Stimulated activated CD4-positive, alpha-beta T cell treated with anti-CD3 and anti-CD28 coated beads, Interleukin-1b, Interleukin-23, amount 100 ng/mL, for 1 hour (primary cell): ENCODE measurements at places on chromosomes 12 and 14.

DNA sequence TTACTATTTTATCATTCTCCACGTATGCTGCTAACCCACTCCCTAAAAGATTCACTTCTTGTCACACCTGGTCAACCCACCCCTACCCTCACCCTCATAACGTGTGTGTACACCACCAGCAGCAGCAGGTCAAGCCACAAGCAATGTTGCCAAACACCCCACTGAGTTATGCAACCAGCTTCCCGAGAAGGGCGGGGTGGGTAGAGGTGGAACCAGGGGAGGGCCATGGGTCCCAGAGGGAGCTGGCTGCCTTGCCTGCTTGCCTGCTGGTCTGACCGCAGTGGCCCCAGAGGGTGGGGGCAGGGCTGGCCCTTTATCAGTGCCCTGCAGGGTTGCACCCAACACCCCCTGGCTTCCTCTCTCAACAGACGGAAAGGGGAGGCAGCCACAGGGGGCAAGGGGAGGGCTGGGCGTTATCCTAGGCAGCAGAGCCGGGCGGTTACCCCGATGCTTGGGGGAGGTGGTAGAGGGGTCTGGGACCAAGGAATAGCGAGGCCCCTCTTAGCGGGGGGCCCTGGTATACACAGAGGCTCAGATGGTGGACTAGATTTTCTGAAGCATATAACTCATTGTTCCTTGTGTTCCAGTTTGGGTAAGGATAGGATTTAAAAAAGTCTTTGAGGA, 3.5 kb upstream of the NFE2 start:
- DNase-seq: no peak

GRCh38 chr14:82854131-82854530, 1320.5 kb upstream of the SEL1L start:
- DNase-seq: no peak

GRCh38 chr12:30587782-30588181, 107.9 kb downstream of the IPO8 start:
- no peak for DNase-seq

- no peak for DNase-seq
Measured at GRCh38 chr12:29427964-29428363, 47.0 kb upstream of the ERGIC2 start.

GRCh38 chr14:65195042-65195719, 92.9 kb upstream of the MAX start:
- DNase-seq: no peak

DNA sequence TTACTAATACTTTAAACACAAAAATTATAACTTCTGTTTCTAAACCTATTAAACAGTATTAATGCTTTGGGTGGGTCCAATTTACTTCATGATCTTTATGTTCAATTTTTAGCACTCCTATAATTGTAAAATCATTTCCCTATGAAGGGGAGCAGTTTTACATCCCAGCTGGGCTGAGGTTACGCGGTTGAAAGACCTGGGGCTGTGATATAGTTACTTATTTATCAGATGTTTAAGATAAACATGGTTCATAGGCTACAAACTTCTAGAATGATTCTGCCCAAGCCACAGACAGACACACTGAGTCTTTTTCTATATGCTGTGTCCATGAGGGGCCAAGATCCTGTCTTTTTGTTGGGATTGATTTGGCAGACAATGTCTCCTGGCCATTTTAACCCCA, 44.4 kb downstream of the DYRK2 start:
- DNase-seq: no peak

DNA sequence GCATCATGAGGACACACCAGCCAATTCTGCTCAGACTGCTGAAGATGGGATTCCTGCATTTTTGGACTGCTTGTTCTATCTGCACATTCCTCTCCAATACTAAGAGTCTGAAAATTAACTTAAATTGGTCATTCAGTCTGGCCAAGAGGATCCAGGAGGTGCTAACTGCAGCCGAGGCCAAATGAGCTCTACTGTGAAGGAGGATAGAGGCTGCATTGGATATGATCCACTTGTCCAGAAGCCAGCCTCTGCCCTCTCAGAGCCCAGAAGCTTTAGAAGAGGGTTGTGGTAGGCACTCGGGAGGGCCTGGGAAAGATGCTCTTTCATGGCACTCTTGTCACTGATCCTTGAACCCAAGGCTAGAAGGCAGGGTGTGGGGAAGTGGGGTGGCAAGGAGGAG, 37.1 kb upstream of the PLEK2 start:
- DNase-seq: no peak

GRCh38 chr14:102487204-102487577, 22.4 kb downstream of the ANKRD9 start:
- no peak for DNase-seq

DNA sequence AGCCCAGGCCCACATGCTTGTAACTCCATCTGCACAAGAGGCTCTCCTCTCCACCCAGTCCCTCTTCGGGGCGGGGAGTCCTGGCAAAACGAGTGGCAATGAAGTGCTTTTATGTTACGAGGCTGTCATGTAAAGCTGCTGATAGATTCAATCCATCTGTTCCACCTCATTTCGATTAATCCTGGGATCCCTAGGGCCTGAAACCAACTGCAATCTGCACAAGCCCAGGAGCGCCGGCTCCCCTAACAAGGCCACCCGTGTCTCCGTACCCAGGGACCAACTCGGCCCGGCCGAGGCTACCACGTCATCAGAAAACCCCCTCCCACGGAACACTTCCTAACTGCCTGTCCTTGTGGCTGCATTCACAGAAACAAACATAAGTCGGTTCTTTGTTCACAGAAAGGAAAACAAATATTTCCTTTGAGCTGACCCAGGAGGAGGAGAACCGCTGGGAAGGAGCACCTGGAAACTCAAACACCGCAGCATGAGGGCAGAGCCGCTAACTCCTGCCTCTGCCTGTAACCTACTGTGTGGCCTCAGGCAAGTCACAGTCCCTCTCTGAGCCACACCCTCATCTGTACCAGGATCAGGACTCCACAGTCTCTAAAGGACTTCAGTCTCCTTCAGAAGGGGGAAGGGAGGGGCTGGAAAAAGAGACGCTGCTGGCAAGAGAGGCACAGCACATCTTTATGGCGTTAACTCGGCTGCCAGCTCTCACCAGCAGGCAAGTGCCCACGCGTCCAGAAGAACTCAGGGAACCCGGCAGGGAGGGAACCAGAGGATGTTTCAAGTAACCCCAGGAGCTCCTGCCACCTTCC, 47.8 kb downstream of the CCDC88C start:
- no peak for DNase-seq

DNA sequence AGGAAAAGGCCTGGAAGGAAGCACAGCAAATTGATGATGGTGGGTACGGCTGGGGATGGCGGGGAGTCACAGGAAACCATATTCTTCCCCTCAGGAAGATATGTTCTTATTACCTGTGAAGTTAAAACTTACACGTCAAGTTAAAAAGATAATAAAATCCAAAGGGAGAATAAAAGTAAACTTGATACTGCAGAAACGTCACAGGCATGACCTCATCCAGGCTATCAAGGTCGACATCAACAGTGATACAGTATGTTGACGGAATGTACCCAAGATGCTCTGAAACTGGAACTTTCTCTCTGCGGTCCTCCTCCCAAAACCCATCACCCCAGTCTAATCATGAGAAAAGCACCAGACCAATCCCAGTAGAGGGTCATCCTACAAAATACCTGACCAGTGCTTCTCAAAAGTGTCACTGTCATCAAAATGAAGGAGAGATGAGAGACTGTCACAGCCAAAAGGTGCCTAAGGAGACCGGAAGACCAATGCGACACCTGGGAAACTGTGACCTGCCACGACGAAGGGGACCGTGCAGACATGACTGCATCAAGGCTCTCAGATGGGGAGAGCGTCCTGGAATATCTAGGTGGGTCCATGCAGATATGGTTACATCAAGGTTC, 74.6 kb downstream of the SCARB1 start:
- no peak for DNase-seq

DNA sequence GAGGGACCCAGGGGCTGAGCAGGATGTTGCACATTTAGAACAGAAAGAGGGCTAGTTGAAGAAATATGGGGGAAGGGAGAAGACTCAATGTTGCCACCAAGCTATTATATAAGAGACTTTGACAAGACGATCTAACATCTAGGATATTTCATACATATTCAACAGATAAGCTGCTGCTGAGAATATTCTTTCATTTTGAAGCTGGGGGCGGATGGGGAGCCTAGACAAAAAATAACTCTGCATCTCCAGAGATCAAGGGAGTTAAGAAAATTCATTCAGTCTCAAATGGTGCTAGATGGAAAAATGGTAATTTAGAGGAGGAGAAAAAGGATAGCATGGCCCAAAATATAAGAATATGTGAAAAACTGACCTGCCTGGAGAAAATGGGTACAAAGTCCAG, 415.6 kb downstream of the MDGA2 start:
- DNase-seq: no peak

DNA sequence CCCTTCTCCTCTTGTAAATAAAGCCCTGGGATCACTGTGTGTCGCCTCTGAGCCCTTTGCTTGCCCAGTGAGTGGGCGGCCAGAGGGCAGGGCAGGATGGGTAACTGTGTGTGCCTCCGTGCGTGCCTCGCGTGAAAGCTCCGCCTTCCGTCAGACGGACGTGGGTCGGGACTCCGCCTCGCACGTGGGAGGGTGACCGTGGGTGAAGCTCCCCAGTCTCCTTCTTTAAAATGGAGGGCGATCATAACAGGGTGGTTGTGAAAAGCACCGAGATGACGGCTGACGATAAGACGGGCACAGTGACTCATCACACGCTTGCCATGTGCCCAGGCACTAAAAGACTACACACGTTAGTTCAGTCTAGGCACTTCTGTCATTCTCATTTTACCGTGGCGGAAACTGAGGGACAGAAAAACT, 9.2 kb downstream of the PHB2 start:
- DNase-seq: peak; percentile 90

DNA sequence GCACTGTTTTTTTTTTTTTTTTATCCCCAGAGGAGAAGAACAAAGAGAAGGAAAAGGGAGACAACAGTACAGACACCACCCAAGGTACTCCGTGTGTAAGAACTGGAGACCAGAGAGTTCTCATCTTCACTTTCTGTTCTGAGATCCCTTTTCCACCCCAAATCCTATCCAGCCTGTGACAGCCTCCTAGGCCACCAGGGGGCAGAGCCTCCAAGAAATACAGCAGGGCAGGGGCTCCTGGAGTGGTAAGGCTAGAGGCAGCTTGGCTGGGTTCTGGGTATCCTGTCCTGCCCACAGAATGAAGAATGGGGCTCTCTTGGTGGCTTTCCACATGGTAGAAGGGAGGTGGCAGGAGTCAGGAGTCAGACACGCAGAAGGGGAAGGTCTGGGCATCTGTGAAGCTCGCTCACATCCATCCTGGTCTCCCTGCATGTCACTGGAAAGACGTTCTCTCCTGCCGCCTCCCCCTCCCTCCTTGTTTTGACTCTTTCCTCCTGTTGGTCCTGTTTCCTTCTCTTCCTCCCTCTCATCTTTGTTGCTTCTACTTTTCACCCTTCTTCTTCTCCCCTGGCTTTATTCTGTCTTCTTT, 12.0 kb downstream of the CLSTN3 start:
- DNase-seq: peak; percentile 30

DNA sequence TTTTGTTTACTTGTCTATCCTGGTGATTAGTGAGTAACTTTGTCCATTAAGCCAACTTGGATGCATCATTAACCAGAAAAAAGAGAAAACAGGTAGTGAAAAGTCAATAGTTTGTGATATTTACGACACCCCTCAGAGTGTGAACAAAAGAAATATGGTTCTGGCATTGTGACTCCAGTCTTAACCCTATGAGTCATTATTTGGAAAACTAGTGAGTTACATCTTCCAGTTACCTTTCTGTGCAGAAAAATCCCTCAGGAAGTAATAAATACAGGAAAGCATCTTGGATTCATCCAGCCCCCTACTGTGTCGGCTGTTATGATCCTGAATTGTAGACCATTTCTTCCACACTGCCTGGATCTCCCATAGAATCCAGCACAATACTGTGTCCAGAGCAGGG, 379.1 kb downstream of the GALC start:
- DNase-seq: no peak

DNA sequence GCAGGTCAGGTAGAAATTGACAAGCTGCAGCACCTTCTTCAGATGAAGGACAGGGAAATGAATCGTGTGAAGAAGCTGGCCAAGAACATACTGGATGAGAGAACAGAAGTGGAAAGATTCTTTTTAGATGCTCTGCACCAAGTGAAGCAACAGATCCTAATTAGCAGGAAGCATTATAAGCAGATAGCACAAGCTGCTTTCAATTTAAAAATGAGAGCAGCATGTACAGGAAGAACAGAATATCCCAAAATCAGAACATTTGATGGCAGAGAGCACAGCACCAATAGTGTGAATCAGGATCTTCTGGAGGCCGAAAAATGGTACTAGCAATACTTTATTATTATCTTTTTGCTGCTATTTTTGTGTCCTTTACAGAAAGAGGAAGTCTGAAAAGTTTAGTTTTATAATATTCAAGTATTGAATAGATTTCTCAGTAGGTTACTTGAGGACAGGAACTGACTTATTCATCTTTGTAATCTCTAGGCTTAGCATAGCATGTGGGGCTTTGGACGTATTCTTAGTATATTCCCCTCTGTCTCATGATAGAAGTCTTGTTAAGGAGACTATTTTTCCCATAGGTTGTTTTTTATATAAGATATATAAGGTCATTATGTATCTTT, 30.8 kb downstream of the BBOF1 start:
- DNase-seq: no peak

DNA sequence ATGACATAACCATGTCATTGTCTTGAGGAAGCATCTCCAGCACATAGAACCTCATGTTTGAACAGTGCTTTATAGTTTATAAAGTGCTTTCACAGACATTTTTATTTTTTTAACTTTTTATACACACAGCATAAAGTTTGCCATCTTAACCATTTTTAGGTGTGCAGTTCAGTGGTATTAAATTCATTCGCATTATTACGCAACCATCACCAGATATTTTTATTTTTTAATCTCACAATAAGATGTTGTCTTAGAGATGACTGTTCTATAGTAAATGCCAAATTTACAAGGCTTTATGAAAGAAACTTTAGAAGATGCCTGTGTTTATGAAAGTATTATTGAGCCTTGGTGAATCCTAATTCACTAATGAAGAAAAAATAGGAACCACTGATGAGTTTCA, 19.9 kb downstream of the CYP46A1 start:
- no peak for DNase-seq

DNA sequence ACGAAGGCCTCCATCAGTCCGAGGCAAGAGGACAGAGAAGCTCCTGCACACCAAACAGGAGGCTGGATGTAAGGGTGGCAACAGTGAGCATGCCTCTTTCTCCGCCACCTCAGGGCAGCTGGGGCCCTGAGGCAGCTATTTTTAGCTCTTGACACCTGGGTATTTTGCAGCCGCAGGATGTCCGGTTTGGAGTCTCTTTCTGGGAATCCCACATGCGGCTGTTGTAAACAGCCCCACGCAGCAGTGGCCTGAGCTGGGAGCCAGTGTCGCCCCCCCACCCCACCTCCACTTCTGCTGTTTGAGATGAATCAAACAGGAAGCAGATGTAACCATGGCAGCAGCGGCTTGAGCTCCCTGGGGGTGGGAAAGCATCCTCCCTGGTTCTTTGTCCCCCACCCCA, 11.7 kb downstream of the HDAC7 start:
- DNase-seq: peak; percentile 50

- no peak for DNase-seq
Measured at GRCh38 chr12:131606218-131606901, 104.5 kb upstream of the SFSWAP start.

GRCh38 chr14:21852061-21852664, 178.5 kb upstream of the OR4E1 start:
- peak; percentile 44 for DNase-seq
